ENCODE measurements at places on chromosomes 2 and 18. TPM values are rescaled to one million over a fixed set of nuclear protein-coding genes. Genes with fewer than 3 reads are reported as not detected.
A peak's percentile ranks its signal among the peaks of the same experiment; 100 is the strongest.

- no peak for DNase-seq
Observed at GRCh38 chr2:59390581-59390980, 1149.5 kb upstream of the FANCL start.

DNA sequence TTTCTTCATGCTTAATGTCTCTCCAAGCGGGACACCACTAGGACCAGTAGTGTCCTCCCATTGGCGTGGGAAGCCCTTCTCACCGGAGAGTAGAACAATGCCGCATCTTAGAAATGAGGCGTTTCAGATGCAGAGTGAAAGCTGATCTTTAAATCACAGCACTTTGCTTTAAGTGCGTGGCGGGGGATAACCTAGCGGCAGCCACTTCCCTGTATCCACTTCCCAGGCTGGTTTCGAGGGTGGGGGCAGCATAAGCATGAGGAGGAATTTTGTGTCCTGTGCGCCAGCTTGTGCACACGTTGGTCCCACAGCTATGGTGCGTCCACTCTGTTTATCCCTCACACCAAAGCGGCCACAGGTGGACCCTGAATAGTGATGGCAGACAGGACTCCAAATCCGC, 63.1 kb downstream of the MBP start:
- no peak for DNase-seq

DNA sequence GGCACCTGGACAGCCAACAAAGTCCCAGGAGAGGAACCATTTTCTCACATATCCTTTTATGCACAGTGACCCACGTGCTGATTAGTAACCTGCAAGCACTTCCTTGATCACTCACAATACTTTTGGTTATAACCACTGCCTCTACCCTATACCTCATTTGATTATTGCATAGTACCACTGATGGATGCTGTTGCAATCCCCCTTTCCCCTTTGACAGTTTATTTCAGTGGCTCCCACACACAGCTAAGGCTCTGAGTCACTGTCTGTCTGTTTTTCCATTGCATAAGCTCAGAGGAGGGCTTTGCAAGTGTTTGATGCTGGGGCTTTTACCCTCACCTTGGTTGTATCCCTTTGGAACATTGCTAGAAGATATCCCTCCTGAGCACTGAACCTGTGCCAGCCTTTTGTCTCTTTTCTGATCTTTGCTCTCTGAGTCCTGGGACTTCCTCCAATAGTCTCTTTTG, 101.7 kb upstream of the RBBP8 start:
- peak; percentile 30 for DNase-seq

- DNase-seq: no peak
Observed at GRCh38 chr18:13216711-13217465, 1.7 kb upstream of the LDLRAD4 start.

DNA sequence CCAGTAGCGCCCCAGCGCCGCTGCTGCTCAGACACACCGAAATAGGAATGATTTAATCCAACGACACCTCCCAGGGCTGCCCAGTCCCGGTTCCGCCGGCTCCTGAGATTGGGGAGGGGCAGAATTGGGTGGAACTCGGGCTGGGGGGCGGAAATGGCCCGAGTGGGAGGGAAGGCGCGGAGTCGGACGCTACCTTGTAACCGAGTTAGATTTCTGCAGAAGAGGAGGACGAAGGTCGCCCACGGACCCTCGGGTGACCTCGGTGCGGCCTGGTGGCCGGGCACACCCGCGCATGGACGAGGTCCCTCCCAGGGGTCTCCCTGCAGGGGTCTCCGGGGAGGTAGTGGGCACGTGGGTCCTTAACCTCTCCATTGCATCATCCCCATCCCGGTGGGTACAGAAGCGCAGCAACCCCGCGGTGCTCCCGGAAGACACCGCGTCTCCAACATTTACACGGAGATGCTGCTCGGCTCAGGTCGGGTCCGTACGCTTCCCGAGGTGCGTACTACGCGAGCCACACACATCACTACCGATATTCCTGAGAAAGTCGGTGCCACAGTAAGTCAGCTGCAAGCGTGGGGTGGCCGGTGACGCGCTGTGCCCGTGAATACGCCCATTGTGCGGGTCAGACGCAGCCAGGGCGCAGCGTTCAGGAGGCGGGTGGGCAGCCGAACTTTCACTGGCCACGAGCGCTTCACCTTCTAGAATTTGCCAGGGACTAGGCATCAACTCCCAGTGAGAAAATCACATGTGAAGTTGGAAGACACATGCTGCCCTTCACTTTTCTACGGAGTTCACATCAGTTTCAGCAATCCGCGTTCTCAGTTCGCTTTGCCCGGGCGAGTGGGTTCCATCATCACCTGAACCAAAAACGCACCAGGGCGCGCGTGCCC, 3.0 kb downstream of the ZNF516 start:
- no peak for DNase-seq

DNA sequence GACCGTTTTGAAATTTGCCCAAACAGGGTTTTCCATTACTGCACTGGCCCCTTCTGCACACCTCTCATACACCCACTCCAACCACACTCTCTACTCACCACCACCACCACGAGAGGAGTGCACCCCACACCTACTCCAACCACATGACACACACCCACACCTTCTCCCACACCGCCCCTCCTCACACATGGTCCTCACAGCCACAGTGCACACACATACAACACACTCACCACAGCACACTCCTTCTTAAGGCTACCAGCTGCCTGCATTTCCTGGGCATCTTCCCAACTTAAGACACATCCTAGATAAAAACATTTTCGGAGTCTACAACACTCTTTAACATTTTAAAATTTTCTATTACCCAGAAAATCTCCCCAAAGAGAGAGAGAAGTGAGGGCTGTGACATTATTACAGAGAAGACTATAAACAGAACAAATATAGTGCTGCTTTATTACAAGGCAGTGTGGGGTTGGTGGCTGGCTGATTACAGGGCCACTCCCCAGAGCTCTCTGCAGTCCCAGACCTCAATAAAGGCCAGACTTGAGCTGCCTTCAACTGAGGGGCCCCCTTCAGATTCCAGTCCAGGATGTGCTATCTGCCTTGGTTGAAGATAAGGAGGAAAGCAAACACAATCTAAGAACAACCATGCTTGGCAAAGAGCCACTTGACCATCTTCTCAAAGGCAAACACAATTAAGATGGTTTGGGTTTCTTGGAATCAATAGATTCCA, 36.1 kb downstream of the NHEJ1 start:
- DNase-seq: peak; percentile 92

- DNase-seq: no peak
Observed at GRCh38 chr2:190376083-190376482, 32.1 kb upstream of the MFSD6 start.

RAX gene
- polyA plus RNA-seq: not detected

Measured in large intestine (tissue), 12 donors.